ENCODE measurements at places on chromosomes 7 and 10.
A peak's percentile ranks its signal among the peaks of the same experiment; 100 is the strongest.

DNA sequence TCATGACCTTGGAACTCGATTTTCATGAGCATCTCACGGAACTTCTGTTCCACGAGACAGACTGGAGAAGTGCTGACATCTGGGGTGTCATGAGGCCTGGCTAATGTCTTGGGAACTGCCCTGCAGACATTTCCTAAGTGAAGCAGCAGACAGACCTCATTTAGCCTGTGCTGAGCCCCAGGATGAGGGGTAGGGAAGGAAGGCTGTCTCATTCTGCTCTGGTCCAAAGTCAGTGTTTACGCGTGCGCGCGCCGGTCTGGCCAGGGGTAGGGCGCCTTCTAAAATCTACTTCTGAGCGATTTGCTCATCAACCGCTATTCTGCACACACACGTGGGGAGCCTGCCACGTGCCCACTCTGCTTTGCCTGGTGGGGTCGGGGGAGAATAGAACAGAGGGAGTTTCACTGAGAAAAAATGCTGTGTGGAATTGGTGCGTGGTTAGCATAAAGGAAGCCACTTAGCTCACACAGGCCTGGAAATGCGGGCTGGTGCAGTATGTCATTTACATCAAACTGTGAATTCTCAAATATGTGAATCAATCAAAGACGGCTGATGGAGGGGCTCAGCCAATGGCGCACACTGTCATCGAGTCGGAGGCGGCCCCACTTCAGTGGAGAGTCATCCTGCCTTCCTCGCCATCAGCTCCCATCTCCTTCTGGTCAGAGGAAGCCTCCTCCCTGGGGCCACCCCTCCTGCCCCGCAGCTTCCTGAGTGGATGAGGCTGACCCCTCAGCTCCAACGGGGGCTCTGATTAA lies 335.1 kb downstream of the ADARB2 start:
- no peak for DNase-seq

- no peak for DNase-seq
These were observed 49.6 kb upstream of the PDCD4 start for GRCh38 chr10:110822035-110822711.

- no peak for DNase-seq
These were observed 116.4 kb upstream of the ASAH2 start for GRCh38 chr10:50367732-50368131.

DNA sequence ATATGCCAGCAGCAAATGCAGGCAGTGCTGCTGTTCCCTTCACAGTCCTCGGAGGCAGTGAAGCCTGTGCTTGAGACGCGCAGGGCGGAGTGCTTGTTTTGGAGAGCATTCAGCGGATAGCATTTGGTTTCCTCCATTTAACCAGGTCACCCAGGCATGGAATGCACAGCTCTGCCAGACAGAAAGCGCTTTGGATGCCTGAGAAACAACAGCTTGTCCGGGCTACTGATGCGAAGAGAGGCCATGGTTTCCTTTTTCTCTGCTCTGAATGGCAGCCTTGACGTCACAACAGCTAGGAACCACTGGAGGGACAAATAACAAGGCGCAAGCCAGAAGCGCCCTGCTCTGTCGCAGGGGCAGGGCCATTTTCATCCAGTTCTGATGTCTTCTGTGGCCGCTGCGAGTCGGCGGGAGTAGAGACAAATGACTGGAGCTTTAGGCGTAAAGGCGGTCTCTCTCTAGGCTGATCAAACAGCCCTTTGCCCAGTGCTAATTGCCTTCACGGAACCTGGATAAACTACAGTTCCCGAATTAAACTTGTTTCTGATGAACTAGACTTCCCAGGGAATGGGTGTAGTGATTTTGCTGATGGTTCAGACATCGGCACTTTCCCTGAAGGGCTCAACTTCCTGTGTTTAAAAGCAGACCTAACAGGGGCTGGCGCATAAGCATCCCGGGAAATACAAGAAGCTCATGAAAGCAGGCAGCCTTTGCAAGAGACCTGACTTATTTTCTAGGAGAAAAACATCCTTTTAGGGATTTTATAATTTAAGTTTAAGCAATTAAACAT lies 187.6 kb upstream of the KLF14 start:
- no peak for DNase-seq

- DNase-seq: no peak
These were observed 587 bp downstream of the HOXA10 start for GRCh38 chr7:27173511-27173955.

GRCh38 chr7:30032310-30033125 lies 4.3 kb downstream of the PLEKHA8 start:
- no peak for DNase-seq

DNA sequence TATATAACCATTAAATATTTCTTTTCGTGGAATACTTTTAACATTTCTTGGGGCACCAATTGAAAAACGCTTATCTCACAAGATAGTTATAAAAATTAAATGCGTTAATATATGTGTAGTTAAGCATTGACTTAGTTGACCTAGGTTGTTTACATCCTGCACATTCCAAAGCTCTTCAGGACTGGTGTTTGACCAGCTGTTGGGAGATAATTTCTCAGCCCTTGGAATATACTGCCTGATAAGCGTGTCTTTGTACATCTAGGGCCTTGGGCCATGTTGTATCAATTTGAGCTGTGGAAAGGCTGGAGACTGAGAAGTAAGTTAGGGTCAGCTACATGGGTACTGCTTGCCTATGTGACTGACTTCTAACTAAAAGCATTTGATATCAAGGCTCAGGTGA lies 90.0 kb upstream of the AOAH start:
- DNase-seq: no peak

- no peak for DNase-seq
These were observed 8.9 kb downstream of the SPACDR start for GRCh38 chr7:100455206-100455605.

GRCh38 chr10:101310529-101311184 lies 43.3 kb upstream of the BTRC start:
- no peak for DNase-seq

- no peak for DNase-seq
These were observed 69.7 kb downstream of the VWA2 start for GRCh38 chr10:114308531-114309363.

DNA sequence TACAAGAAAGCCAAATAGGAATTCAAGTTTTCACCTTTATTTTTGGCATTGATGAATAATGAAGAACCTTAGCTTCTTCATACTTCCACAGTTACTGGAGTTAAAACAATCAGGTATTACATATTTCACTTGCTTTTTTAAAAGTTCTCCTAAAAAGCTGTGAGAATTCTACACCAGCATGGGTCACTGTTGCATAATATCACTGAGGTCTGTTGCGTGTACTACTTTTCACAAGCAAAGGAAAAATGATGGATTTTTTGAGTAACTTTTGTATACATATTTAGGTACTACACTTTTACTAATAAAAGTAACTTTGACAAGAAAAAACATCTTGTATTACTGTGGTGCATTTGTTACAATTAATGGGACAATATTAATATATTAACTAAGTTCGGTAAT lies 15.2 kb downstream of the FAM24B start:
- no peak for DNase-seq

GRCh38 chr10:124155781-124156435 lies 62.5 kb upstream of the CHST15 start:
- DNase-seq: no peak

DNA sequence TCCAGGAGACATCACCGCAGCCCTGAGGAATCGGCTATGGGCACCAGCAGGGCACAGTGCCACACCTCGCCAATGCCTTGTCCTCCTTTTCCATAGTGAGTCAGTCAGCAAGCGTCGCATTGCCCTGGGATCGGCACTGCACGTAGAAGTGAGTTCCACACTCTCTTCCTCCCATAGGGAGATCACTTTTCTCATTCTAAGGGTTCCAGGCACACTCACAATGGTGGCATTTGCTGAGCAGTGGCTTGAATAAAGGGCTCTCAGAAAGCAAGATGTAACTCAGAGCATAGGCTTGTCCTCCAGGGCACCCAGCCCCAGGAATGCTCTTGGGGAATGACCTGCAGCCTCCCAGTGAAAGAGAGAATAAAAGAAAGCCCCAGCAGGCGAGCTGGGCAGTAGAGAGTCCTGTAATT lies 1.1 kb upstream of the VIM start:
- DNase-seq: no peak

GRCh38 chr10:133544506-133544905 lies 17.3 kb downstream of the CYP2E1 start:
- DNase-seq: no peak

DNA sequence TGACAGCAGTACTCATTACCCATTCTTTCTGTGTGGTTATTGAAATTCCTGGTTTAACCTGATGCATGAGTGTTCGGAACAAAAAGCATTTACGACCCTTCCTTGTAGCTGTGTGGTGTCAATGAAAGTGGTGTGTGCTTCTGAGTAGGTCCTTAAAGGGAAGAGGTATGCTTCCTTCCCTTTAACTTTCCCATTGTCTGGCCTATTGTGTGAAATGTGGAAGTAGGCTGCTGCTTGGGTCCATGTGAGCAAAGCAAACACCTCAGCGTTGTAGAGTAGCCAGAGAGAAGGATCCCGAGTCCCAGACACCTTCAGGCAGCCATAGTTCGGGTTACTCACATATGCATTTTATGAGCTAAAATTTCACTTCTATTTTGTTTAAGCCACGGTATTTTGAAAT lies 74.7 kb downstream of the TSPAN12 start:
- no peak for DNase-seq

DNA sequence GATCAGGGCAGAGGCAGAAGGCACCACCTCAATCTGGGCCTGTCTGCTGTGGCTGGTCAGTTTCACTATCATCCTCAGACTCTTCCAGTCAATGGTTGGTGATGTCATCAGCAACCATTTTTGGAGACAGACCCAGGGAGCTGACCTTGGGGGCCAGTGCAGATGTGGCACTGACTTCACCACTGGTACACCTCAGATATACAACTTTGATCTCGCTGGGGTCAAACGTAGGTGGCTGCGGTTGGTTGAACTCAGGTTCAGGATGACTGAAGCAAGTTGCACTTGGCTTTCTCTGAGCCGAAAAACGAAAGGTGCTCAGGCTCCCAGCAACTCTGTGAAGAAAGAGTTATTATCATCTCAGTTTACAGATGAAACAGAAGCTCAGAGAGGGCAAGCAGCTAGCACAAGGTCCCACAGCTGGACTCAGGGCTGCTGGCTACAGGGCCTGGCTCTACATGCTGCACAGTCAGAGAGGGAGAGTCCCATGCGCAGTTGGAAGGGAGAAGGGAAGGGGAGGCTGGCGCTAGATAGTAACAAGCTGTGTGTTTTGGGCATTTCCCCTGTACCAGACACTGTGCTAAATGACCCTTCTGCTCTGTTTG lies 27.2 kb downstream of the ANKRD16 start:
- no peak for DNase-seq

GRCh38 chr10:109891105-109891504 lies 32.2 kb downstream of the XPNPEP1 start:
- no peak for DNase-seq

DNA sequence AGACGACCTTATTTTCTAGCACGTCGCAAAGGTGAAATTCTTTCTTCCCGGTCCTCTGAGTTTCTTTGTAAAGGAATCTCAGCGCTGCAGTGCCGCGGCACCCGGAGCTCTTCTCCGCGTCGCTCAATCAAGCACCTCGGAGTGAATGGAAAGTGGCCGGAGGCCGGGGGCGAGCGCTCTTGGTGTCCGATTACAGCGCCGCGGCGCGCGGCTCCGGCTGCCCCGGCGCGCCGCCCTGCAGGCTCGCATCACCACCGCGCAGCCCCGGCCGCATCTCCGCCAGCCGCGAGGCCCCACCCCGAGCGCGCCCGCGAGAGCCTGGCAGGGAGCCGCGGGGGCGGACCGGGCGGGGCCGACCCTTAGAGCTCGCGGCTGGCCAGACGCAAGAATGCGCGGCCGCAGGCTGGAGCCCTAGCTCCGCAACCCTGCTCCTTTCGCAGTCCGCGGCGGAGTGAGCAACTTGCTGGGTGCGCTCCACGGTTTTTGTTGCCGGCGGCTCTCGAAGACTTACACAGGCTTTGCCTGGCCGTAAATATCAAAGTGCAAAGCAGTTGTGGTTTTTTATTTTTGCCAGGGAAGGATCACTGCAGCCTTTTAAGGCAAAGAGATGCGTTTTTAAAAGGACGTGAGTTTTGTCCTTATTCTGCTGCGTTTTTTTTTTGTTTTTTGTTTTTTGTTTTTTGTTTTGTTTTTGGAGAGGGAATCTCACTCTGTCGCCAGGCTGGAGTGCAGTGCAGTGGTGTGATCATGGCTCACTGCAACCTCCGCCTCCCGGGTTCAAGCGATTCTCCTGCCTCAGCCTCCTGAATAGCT lies at the start of gene SEMA3C:
Gene SEMA3C (minus strand): TSS at position 143 of the 813 bp plus-strand sequence. CDS start 2,270 bp downstream, outside the sequence.
- peak; percentile 61 for DNase-seq

- DNase-seq: no peak
These were observed 24.8 kb downstream of the CDCA7L start for GRCh38 chr7:21920936-21921335.

DNA sequence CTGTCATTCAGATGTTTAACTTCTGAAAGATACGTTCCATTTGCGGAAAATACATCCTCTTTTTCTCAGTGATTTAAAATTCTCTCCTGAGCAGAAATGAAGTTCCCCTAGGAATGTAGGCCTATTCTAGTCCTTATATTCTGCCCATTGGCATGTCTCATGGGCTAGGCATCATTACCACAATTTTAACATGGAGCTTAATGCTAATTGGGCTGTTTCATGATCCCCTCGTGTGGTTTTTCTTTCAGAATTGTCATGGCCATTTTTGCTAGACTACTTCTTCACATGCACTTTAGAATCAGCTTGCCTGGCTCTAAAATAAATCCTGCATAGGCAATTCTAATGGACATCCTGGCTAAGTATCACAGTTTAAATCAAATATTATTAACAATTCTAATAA lies 1.0 kb downstream of the TMEM176B start:
- no peak for DNase-seq

GRCh38 chr7:100726996-100727761 lies 6.2 kb upstream of the ZAN start:
- DNase-seq: no peak

DNA sequence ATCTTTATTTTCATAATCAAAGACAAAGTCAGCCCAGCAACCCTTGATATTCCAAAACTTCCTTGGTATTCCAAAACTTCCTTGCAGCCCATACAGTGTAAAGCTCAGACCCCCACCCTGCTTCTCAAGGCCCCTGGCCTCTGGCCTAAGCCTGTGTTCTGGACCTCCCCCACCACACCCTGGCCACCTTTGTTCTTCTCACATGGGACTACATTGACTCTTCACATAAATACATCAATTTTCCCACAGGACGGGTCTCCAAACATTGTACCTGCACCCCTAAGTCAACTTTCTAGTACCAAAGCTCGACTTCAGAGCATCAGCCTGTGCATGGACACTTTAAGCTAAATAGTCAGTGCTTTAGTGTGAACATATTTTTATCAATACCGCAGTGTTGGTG lies 40.7 kb downstream of the DRGX start:
- DNase-seq: no peak
